ENCODE measurements at places on chromosomes 5 and 9.

GRCh38 chr9:36542355-36542754, 30.3 kb upstream of the MELK start:
- DNase-seq = no peak

DNA sequence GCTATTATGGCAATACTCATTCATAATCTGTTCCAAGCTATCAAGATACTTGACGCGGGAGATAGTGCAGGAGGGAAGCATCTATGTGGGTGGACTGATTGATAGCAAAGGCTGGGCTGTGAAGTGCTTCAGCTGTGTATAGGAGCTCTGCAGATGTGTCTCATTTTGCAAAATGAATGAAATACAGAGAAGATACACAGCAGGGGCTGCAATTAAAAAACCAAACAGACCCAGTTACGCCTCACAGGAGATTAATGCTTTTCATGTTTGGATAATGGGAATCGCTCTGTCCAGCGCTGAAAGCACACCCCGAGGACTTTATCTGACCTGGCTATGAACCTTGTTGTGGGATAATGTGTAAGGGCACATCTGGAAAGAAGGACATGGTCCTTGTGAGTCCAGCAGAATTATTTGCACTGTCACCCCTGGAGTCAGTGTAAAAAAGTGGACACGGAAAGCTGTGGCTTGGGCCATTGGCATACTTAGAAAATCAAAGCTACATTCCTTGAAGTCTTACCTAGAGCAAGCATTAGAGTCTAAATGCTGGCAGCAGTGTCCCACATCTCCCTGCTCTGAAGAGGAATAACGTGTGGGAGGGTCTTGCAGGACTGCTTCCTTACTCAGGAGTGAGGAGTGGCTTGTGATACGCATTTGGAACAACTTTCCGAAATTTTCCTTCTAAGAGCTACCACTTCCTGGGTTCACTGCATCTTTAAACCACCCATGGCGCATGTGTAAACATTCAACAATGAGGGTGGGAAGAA, 2.6 kb downstream of the SH3RF2 start:
- no peak for DNase-seq

- DNase-seq = no peak
Measured at GRCh38 chr9:75850459-75851200, 39.8 kb upstream of the PCSK5 start.

DNA sequence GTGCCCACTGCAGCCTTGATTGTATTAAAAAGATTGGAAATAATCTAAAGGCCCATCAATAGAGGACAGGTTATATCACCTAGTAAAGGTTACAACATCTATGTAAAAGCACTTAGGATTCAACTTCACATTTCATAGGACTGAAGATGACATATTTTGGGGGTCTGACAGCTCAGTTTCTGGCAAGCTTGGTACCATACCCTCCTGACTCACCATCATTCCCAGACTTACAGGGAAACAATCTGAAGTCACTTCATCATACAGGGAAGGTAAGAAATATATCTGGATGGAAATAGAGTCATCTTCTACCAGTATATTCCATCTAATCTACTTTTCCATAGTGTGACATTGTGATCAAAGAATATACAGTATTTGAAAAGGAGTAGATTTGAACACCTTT, 28.8 kb upstream of the DAB2 start:
- no peak for DNase-seq
